Hair follicle dermal papilla cell (primary cell): ENCODE measurements at places on chromosomes 12 and 14. TPM values are rescaled to one million over a fixed set of nuclear protein-coding genes. Genes with fewer than 3 reads are reported as not detected.

Gene ITPK1
- total RNA-seq, result 25.8 and 46.4 TPM in 2 replicates

Gene CCDC88C
- under 0.01 and 0.16 TPM in 2 replicates for total RNA-seq

Gene RNASE11
- total RNA-seq, result not detected in 2 replicates

Gene LIN52
- 4.7 and 9.4 TPM in 2 replicates for total RNA-seq

Gene RFLNA
- total RNA-seq, result 5.8 and 12.0 TPM in 2 replicates

Gene TAS2R14
- total RNA-seq, result 2.9 and 7.0 TPM in 2 replicates

Gene C12orf60
- 0.49 and 0.65 TPM in 2 replicates for total RNA-seq

Gene LRP1-AS
- total RNA-seq, result not detected in 2 replicates

Gene INSM2
- not detected in 2 replicates for total RNA-seq

Gene CIROP
- 0.12 TPM in 1 of 2 replicates, not detected in the other for total RNA-seq

Gene FLVCR2
- 0.32 and 0.61 TPM in 2 replicates for total RNA-seq

Gene RHEBL1
- 0.36 TPM in 1 of 2 replicates, not detected in the other for total RNA-seq

Gene ACOT4
- 0.73 and 1.5 TPM in 2 replicates for total RNA-seq
